Activated T-helper 1 cell treated with anti-CD3 and anti-CD28 coated beads, Interleukin-2, amount 50 U/mL, for 16 hours (primary cell): ENCODE measurements at places on chromosomes 6 and 20.

DNA sequence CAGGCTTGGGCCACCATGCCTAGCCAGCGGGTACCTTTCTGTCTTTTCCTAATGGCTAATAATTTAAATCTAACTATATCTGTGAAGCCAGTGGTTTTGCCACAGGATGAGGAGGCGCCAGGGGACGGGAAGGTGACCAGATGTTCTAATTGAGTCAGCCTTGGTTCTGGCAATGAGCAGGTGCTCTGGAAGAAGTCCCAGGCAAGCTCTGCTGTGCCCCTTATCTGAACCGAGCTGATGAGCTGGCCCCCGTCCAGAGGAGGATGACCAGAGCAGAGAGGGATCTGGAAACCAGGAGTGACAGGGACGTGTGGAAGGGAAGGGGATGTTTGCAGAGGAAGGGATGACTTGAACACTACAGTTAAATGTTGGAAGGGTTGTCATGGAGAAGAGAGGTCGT lies 46.7 kb downstream of the SLC35D3 start:
- no peak for DNase-seq

- DNase-seq, result no peak
Measured at GRCh38 chr6:36688739-36689075, 8.9 kb upstream of the RAB44 start.

DNA sequence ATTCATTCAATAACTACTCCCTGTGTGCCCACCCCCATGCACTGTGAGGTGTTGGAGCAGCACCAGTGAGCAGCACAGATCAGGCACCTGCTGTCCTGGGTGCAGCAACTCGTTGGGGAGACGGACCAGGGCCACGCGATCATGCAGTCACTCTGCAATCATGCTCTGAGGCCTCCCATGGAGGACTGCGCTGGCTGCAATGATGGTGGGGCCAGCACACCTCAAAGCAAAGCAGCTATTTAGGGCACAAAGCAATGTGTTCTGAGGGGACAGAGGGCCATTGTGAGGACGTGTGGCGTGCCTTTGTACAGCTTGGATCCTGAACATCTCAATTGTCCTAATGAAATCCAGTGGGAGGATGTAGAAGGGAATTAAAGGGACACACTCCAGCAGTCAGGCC lies 41.0 kb upstream of the MPC1 start:
- DNase-seq, result no peak

- DNase-seq, result no peak
Measured at GRCh38 chr6:52364480-52365166, 2.7 kb downstream of the PAQR8 start.

- DNase-seq, result no peak
Measured at GRCh38 chr20:48295445-48295903, 510.2 kb upstream of the SULF2 start.

DNA sequence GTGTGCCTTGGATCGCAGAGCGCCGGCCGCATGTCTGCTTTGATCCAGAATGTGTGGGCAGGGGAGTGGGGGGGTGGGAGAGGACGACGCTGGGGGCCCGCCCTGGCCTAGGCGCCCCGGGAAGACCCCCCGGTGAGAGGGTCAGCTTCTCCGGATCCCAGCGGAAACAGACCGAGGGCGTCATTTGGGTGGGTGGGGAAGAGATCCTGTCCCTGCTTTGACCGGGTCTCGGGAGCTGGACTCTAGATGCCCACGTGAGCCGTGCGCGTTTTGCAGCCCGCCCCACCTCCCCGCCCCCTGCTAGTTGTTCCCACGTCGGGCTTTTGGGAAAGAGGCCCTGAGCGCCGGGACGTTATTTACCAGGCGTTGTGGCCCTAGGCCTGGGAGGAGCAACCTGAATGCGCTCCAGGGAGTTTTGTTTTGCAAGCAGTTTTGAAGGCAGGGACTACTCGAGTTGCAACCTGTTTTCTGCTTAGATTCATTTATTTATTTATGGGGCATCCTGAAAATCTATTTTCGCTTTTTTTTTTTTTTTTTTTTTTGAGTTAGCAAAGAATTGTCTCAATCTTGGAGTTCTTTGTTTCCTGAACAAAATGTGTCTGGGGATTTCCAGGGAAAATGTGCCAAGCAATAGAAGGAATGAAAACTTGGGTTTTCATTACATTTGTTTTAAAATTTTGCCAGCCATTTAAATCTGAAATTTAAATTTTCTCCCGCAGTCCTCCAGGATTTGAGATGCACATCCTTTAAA lies 1.6 kb downstream of the DSP start:
- DNase-seq, result no peak

DNA sequence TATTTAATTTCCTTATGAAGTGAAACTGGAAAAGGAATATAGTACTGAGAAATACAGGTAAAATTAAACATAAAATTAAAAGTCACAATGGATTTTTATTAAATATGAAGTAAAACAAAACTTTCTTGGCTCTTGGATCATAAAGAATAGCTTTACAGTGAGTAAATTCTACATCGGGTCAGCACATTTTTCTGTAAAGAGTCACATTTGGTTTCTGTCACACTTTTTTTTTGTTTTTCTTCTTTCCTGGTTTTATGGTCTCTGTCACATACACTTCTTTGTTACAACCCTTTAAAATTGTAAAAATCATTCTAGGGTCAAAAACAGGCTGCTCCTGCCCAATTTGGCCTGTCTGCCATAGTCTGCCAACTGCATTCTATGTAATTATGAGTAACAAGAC lies 254.4 kb upstream of the POU3F2 start:
- no peak for DNase-seq

DNA sequence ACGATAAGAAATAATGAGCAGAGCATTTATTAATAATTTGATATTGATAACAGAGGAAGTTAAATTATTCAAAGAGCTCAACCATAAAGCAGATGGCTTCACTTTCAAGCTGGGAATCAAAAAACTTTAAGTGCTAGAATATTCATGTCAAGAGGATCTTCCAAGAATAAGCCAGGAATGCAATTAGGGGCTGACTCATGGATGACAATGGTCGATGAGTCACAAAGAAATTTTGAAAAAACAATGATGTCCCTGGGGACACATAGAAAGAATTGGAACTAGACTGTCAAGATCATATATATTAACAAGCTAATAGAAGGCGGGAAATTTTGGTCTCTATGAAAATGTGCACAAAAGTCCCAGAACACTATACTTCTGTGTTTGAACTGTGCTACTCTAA lies 304.1 kb downstream of the LAMA2 start:
- no peak for DNase-seq

- DNase-seq, result no peak
Measured at GRCh38 chr6:112237595-112237994, 16.8 kb downstream of the LAMA4 start.

DNA sequence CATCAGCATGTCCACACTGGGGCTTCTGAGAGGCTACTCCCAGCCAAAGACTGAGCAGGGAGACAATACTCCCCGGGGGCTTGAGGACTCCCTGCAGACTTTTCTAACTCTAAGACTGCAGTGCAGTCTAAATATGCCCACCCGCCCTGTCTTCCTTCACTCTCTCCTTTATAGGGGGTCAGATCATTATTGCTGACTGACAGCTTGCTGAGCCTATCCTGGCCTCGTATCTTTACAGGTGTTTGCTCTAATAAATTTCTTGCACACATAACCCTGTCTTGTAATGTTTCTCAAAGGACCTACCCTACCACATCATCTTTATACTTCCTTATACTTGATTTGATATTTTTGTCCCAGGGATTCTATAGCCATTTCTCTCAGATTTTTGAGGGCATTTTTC lies 39.4 kb upstream of the MOCS1 start:
- DNase-seq, result no peak

GRCh38 chr6:7630792-7631191 lies 40.8 kb downstream of the SNRNP48 start:
- no peak for DNase-seq

- no peak for DNase-seq
Measured at GRCh38 chr6:105344881-105345370, 58.0 kb downstream of the PREP start.

GRCh38 chr20:43178080-43178479 lies 11.6 kb downstream of the PTPRT start:
- DNase-seq, result no peak

GRCh38 chr6:105005451-105005850 lies 48.5 kb downstream of the LIN28B start:
- no peak for DNase-seq

DNA sequence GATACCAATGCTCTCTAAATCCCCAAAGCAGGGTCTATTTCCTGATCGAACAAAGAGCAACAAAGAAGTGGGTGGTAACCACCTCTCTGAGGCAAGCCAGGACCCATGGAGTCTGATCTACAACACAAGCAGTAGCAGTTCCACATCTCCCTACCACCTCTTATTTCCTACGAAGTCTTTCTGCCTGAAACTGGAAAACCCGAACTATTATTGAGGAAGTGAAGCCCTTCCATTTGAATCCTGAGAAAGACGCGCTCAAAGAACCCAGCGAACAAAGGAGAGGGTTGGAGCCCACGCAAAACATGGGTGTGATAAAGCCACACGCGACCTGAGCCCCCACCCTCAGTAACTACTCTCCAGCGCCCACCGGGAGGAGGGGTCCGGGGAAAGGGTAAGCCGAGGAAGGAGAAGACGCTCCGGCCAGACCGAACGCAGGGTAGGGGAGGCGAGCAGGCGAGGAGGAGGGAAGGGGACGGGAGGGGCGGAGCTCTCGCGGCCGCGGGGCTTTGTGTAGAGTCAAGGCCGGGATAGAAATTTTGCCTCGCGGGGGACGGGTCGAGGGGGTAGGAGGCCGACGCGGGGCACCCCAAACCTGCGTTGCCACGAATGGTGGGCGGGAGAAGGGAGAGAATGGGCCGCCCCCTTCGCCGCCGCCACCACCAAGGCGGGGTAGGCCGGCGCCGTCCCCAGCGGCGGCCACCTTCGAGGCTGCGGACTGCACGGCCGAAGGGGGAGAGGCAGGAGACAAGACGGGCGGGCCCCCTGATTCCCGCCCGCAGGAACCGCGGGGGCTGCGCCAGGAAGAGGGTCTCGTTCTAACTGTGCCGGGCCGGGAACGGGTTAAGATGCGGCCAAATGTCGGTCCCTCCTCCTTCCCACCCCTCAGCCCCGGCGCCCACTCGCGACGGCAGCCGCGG lies 802 bp downstream of the HDAC2 start:
- peak; percentile 17 for DNase-seq

- DNase-seq, result no peak
Measured at GRCh38 chr6:29925321-29925720, 17.0 kb upstream of the HLA-A start.

DNA sequence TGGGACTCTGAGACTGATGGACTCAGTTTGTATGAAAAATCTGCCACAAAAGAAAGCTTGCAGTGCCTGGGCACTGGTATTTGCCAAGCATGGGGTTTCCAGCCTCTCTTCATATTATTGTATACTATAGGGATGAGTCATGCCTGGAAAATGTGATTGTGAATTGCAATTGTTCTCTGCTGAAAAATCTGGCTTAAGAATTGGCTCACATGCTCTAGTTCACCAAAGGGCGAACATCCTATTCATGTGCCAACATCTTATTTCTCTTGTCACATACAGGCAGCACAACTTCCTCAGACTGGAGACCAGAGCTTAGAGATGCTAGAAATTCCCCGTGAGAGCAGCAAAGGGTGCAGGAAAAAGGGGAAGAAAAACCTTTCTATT lies 103.6 kb upstream of the KCNK16 start:
- no peak for DNase-seq

DNA sequence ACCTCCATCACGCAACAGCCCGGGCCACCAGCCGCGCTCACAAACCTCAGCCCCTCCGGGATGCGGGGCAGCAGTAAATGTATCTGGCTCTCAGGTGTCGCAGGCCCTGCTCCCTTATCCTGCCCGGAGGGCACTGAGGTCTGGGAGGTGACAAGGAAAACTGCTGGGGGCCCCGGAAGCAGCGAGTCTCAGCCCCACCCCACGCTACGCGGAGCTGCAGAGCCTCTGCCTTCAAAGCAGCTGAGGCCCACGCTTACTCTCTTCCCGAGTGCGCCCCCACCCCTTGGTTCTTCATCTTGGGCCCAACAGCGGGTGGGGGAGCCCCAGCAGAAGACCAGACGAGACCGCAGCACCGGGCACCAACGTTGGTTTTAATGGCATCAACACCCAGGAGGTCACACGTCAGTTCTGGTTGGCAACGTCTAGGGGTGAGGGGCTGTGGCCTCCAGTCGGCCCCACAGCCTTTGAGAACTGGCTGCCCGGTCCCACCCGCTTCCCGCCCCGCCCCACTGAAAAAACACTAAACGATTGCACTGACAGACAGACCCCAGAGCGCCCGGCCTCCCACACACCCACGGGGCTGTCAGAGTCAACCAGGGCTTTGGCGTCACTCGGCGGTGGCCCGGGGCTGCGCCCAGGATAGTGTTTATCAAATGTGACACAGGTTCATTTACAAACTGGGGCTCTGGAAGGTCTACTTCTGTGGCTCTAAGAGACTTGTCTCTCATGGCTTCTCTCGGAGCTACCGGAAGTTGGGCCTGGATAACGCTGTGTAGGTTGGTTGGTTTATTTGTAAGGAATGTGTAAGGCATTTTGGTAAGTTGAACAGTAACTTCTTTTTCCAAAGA lies 43.7 kb downstream of the DSTN start:
- no peak for DNase-seq

DNA sequence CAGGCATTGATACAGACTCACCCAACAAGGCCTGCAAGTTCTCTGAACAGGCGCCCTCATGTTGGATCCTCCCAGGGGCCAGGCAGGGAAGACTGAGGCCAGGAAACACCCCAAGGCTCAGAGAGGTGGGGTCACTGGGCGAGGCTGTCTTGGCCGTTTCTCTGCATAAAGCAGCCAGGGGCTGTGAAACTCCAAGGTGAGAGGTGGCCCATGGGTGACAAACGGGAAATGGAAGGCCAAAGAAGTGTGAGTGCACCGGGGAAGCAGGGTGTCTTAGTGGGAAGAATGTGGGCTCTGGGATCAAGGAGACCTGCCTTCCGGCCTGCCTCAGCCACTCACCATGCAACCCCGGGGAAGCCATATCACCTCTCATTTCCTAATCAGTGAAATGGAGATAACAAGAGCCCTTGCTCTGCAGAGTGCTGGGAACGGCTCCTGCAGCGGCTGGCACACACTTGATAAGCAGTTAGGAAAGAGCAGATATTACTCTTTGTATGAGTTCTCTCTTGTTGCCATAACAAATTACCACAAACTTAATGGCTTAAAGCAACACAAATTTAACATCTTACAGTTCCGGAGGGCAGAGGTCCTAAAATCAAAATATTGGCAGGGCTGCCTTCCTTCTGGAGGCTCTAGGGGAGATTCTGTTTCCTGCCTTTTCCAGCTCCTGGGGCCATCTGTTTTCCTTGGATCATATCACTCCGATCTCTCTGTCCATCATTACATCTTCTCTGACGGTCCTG lies 168.6 kb downstream of the NFATC2 start:
- no peak for DNase-seq

DNA sequence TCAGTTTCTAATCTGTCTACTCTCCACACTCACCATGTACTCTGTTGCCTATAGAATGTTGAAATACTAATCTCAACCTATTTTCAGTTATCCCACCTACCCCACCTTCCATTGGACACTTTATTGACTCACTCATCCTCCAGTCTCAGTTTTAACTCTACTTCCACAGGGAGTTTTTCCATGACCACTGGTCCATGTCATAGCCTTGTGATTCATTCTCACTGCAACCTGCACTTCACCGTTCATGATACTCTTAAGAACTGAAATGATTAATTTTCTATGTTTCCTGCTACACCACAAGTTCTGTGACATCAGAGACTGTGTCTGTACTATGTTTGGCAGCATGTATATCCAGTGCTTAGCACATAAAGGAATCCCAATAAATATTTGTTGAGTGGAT lies 122.8 kb upstream of the HSF2 start:
- no peak for DNase-seq
